ENCODE measurements at places on chromosomes 3 and 15. TPM values are rescaled to one million over a fixed set of nuclear protein-coding genes. Genes with fewer than 3 reads are reported as not detected.

CLRN1 gene
- total RNA-seq: not detected

- H3K27me3 ChIP-seq: no peaks in the 10 kb centered on the region
- no peak for DNase-seq
- no peak overlapping the region for H3K4me3 ChIP-seq
- H3K36me3 ChIP-seq: no peaks in the 10 kb centered on the region
- peaks cover 72% of the 10 kb centered on the region for H3K4me1 ChIP-seq
These were observed 5.9 kb downstream of the USP3 start for GRCh38 chr15:63509955-63510940.

- H3K4me1 ChIP-seq: no peaks in the 10 kb centered on the region
- no peaks in the 10 kb centered on the region for H3K36me3 ChIP-seq
- H3K27me3 ChIP-seq: no peaks in the 10 kb centered on the region
- H3K27ac ChIP-seq: no peak overlapping the region
- H3K4me3 ChIP-seq: no peak overlapping the region
These were observed 18.7 kb upstream of the P2RY12 start for GRCh38 chr3:151403246-151403645.

SLC51B gene
- total RNA-seq: 2.7 TPM

GRCh38 chr3:129625072-129625874 is 18.8 kb upstream of the PLXND1 start:
- H3K27ac ChIP-seq: peak overlapping the region; percentile 97
- no peaks in the 10 kb centered on the region for H3K27me3 ChIP-seq
- no peaks in the 10 kb centered on the region for H3K4me1 ChIP-seq
- DNase-seq: no peak

DNA sequence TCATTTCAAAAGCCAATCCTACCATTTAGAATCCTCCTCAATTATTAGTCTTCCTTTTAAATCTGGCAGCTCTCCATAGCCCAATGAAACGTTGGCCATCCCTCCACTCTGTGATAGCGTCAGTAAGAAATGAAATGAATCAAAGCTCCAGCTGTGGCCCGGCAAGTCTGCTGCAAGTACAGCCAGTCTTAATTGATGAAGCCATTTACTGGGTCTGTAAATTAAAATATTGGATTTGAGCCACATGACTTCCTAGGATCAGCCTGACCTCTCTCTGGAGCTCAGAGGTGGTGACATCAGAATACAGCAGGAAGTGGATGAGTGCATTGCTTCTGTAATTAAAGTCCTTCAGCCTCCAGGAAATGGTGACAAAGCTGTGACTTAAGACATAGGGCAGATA is 347.0 kb upstream of the LMCD1 start:
- no peak overlapping the region for H3K4me3 ChIP-seq
- H3K36me3 ChIP-seq: no peaks in the 10 kb centered on the region
- no peaks in the 10 kb centered on the region for H3K4me1 ChIP-seq

DNA sequence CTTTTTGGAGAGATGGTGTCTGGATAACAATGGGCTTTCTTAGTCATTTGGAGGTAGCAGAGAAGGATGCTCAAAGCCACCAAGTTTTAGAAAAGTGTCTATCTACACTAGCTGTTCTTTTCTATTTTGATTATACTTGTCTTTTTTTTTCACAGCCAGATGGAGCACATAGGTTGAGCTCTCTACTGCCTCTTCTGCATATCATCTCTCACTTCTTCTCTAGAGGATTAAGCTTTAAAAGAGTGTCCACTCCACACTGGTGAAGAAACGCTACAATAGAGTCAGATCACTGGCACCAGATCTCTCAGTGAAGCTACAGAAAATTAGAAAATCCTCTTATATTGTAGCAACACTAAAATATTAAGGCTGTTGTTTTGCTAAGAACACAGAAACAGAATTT is 145.3 kb upstream of the MBNL1 start:
- H3K4me3 ChIP-seq: no peak overlapping the region
- no peaks in the 10 kb centered on the region for H3K4me1 ChIP-seq
- no peaks in the 10 kb centered on the region for H3K27me3 ChIP-seq
- no peak for DNase-seq

DPPA4 gene
- not detected for total RNA-seq

ERICH6 gene
- not detected for total RNA-seq

ADIPOQ gene
- 70.8 TPM for total RNA-seq

DNA sequence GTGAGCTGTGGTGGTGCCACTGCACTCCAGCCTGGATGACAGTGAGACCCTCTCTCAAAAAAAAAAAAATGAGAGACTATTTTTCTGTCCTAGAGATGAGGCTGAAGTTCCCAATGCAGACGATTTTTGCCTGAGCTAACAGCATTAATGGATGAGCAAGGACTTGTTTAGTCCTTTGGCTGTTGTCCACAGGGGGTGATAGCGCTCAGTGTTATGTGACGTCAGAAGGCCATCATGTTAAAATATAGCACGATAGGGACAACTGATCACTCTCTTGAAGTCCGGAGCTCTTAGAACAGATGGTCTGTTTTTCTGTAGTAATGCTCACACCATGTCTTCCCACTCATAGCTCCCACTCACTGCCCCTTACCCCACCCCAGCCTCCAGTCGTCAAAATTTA is 6.8 kb downstream of the TRNT1 start:
- no peak overlapping the region for H3K27ac ChIP-seq
- no peaks in the 10 kb centered on the region for H3K36me3 ChIP-seq
- no peak overlapping the region for H3K4me3 ChIP-seq
- H3K4me1 ChIP-seq: no peaks in the 10 kb centered on the region
- H3K27me3 ChIP-seq: no peaks in the 10 kb centered on the region

SNTN gene
- not detected for total RNA-seq

GRCh38 chr3:22714749-22715148 is 488.4 kb upstream of the UBE2E2 start:
- H3K4me3 ChIP-seq: no peak overlapping the region
- no peaks in the 10 kb centered on the region for H3K4me1 ChIP-seq
- H3K27ac ChIP-seq: no peak overlapping the region
- no peak for DNase-seq
- H3K36me3 ChIP-seq: no peaks in the 10 kb centered on the region

MESP1 gene
- total RNA-seq: 3.5 TPM

CPN2 gene
- not detected for total RNA-seq

GRCh38 chr3:122058294-122058693 is 3.1 kb downstream of the CD86 start:
- H3K27me3 ChIP-seq: no peaks in the 10 kb centered on the region
- no peak overlapping the region for H3K27ac ChIP-seq
- no peaks in the 10 kb centered on the region for H3K4me1 ChIP-seq
- no peaks in the 10 kb centered on the region for H3K36me3 ChIP-seq
- DNase-seq: no peak

Measured in tibial nerve (tissue), 4 donors.